Kidney tubule cell (primary cell): ENCODE measurements at places on chromosomes 7 and 10.

- no peak for DNase-seq
These were observed 1002.3 kb upstream of the KCND2 start for GRCh38 chr7:119270644-119271043.

DNA sequence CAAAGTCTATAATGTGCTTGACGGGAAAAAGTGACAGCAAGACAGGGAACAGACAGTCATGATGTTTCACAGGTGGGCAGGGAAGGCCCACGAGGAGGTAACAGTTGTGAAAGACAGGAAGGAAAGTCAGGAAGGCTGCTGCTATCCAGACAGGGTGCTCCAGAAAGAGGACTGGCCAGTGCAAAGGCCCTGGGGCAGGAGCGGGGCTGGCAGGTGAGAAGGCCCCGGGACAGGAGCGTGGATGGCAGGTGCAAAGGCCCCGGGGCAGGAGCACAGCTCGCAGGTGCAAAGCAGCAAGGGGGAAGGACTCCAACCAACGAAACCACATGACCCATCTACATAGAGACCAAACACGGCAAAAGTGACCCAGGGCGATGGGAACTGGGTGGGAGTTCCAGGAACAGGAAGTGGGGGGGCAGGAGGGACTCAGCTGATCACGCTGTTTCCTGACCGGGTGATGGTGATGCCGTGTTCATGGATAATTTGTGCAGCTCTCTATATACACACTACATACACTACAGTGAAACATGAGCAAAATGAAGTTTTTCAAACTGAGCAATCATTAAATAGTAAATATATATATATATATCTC, 138.2 kb downstream of the MAD1L1 start:
- no peak for DNase-seq

GRCh38 chr10:10353326-10353868, 664.3 kb upstream of the CELF2 start:
- no peak for DNase-seq

DNA sequence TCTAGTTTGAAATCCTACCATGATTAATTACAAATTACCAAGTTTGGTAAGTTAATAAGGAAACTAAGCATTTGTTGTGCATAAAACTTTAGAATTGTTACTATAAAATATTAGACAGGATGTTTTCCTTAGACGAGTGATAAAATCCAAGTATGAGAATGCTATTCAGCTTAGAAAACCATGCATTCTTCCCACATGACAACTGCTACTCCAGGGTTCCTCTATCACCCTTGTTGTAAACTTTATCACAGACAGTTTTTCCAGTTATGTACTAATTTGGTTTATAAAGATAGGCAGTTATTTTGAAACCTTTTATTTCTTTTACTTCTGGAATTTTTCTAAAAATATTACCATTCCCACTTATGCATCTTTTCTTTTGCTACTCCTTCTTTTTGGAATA, 52.0 kb downstream of the SIRT1 start:
- DNase-seq, result no peak

DNA sequence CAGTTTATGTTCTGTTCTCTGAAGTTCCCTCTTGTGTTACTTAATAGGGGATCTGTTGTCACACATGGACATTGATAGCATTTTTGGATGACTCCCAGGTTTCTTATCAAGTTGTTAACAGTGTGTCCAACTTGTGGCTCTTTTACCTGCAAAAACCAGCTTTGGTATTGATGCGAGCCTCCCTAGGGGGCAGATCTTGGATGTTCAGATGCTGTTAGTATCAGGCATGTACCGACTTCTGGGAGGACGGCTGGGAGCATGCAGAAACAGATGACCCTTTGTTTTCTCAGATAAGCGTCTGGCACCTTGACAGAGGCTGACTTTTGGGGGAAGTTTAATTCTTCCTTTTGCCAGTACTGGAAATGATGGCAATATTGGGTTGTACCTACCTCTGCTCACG, 2.2 kb downstream of the PLPP4 start:
- DNase-seq, result no peak

GRCh38 chr10:70312972-70313371, 29.2 kb upstream of the NPFFR1 start:
- DNase-seq, result no peak

DNA sequence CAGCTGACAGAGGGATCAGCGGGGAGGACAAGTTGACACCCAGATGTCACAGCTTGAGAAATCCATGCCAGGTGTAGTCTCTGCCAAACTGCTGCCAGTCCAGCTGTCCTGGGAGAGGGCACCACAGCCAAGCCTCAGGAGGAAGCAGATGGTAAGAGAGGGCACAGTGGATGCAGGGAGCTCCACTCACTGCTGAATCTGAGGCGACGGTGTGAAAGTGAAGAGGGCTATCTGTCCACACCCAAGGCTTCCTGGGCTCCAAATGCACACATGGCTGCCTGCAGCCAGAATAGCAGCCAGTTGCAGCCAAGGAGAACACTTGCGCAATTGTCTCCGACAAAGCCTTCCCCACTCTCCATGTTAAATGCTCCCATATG, 502.4 kb downstream of the GRID1 start:
- DNase-seq, result no peak

- DNase-seq, result no peak
These were observed 2.1 kb upstream of the MSMB start for GRCh38 chr10:46048152-46048551.

DNA sequence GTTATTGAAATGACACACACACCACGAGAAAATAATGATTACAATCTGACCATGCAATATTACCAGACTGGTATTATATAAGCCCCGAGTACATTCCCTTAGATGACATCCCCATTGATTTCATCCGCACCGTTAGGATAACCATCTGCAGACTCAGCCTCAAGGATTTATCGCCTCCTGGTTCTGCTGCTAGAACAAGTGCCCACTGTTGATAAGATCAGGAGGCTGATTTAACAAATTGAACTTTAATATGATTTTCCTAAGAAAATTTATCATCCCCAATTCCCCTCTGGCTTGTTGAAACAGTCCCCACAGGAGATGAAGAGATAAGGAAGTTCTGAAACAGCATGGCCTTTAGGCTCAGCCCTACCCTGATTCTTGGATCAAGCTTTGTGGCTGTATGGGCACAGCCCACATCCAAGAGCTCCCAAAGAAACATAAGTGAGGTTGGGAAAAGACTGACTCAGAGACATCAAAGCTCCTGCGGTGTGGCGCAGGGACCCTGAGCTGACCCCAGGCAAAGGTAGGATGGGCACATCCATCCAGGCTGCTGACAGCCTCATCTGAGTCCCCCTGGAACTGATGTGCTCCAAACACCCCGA, 59.2 kb upstream of the CHCHD3 start:
- DNase-seq, result no peak

DNA sequence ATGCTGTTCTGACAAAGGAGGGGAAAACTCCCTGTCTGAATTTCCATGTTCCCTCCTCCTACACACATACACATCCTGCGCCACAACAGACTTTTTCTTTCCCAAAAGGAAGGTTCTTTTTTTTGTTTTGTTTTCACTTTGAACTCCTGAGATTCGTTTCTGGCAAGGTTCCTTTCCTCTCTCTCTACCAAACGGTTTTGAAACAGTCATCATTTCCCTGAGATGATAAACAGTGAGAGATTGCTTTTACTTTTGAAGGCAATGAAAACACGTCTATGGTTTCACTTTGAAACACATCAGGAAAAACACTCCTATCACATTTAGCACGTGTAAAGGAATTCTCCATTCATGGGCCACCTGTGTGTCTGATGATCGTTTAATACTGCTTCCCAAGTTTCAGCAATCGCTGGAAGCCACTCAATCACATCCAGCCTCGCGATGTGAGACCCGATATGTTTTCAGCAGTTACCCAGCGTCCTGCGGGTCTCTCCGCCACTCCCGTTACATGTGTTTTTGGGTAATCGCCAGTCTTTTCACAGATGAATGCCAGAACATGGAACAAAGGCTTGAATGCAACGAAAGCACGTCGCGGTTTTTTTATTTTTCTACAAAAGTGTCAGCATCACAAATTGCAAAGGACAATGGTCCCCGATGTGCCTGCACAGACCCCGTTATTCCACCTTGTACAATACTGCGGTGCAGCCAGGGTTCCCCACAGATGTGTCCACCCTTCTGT, 62.8 kb upstream of the CUX1 start:
- peak; percentile 35 for DNase-seq

DNA sequence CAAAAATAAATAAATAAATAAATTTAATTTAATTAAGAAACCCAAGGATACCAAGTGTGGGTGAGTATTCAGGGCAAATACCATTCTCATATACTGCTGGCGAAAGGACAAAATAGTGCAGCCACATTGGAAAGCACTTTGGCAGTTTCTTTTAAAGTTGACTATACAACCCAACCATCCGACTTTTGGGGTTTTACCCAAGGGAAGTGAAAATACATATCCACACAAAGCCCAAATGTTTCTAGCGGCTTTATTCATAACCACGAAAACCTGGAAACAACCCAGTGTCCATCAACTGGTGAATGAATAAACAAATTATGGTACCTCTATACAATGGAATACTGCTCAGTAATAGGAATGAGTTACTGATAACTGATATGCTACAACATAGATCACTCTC, 36.2 kb upstream of the OGDHL start:
- DNase-seq, result peak; percentile 30

DNA sequence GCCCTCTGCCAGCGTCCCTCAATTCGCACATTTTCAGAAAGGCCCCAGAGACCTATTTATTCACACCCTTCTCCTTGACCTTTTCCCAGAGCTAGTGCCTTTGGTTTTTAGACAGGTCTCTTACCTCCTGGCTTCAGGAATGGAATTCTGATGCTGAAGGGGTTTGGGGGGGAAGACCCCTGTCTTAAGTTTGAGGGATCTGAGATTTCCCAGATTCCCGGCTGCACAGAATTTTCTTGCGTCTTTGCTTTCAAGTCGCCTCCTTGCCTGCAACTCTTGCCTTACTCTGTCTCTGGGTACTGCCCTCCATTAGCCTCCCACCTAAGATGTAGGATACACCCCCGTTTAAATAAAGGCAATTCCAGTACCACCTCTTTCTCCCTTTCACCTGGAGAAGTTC, 1.9 kb downstream of the GATA3 start:
- no peak for DNase-seq

- no peak for DNase-seq
These were observed 89.0 kb downstream of the JMJD1C start for GRCh38 chr10:63376560-63377304.

DNA sequence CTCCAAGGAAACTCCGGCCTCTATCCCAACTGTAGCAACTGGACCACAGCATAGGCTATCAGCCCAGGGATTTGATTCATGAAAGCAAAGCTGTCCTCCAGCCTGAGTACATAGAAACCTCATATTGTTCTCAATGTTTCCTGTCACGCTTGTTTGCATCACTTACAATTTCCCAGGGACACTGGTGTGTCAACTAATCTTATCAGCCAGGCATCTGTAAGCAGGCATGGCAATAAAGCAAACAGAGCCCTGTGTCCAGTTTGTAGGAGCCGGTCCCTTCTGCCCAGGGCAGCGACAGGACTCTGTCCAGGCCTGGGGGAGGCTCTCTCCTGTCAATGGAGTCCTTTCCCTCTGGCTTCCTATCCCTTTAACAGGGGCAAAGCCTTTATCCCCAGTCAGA, 23.0 kb upstream of the CDHR3 start:
- DNase-seq, result no peak

- DNase-seq, result peak; percentile 15
These were observed 21.8 kb upstream of the DGKB start for GRCh38 chr7:14924398-14924797.

DNA sequence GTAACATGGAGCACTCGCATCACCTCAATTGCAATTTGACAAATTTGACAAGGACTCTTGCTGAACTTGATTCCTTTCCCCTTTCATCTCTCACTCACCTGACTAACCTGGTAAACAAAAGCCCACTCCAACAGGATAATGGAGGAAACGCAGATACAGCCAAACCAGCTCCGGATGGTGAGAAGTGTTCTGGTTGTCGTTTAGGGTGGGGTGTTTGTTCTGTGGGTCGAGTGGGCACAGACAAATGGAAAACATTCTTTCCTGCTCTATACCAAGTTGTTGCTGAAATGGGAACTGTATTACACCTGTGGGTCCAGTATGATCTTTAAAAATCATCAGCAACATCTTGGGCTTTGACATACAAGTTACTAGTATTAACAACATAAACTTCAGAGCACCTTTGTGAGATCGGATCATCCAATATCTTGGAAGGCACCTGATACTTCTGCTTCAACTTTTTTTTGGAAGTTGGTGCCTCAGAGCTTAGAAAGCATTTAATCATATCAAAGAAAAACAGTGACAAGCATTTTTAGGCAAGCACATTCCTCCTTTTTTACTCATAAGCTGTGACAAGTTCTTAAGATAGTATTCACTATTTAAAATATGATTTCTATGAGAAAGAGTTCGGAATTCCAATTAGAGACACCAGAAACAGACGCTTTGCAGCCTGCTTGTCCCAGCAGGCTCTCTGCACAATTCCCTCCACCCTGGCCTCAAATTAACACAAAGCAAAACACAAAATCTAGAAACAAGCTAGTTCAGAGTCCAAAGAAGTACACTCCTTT, 58.1 kb downstream of the CCDC186 start:
- DNase-seq, result no peak

GRCh38 chr7:80263821-80264220, 129.2 kb downstream of the GNAI1 start:
- DNase-seq, result no peak

GRCh38 chr7:107672183-107672582, 11.6 kb downstream of the SLC26A4 start:
- no peak for DNase-seq
